AG04449 (cell line): ENCODE measurements at places on chromosomes 5 and 9.

DNA sequence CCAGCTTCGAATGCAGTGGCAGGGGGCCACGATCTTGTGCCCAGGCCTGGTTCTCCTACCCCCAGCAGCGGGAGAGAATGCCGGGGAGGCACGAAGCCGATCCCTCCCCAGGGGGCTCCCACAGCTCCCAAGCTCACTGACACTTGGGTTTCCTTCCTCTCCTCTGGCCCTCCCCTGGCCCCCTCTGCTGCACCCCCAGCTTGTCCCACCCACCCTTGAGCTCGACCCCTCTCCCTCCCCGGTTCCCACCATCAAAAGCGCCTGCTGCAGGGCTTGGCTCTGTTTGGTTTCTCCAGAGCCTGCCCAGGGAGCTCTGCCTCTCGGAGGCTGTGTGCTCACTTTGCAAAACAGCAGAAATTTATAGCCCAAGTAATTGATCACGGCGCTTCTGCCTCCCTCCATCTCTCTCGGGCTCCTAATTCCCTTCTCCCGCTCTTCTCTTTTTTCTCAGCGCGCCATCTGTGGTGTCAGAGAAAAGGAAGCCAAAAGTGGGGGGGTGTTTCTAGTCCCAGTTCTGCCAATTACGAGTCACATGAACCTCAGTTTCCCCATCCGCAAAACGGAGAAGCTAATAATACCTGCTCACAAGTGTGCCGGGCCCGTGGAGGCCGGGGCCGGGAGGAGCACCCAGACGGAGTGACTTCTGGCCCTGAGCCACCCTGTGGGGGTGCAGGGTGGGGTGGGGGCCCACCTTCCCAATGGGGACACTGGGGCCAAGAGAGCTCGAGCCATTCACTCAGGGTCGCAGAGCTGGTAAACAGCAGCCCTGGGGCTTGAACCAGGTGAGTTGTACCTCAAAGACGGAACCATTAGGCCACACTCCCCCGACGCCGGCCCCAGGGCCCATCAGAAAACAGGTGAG, 141.2 kb upstream of the IER5L start:
- no peak for DNase-seq

- DNase-seq: no peak
Observed at GRCh38 chr9:87516926-87517290, 19.2 kb downstream of the DAPK1 start.

GRCh38 chr5:112933651-112934365, 11.8 kb upstream of the REEP5 start:
- peak; percentile 26 for DNase-seq

DNA sequence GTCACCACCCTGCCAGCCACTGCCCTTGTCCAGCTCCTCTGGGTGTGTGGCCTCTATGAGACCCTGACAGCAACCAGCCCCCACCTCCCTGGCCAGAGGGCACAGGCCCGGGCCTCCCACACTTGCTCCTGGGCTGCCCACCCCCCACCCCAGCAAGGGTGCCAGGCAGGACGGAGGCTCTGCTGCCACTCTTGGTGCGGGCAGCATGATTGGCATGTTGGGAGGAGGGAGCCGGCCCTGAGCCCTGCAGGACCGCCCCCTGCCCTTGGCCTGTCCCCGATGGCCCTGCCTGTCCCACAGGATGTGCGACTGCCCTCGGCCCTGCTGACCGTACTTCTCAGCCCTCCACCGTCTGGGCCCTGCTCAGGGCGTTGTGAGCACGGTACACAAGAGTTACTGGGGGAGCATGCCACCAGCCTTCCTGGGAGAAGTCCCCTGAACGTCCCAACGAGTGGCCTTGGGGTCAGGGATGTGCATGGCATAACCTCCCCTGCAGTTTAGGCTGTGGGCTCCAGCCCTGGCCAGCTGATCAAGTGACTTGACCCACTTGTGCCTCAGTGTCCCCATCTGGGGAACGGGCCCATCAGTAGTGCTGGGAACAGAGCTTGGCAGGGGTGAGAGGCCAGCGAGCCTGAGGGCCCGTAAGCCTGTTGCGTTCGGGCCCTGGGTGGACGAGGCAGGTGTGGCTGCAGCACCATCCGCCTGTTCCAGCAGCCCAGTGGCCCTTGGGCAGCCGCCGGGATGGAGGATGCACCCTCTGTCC, 16.0 kb downstream of the GPSM1 start:
- no peak for DNase-seq

- DNase-seq: peak; percentile 68
Observed at GRCh38 chr9:88746029-88746742, 211.2 kb downstream of the NXNL2 start.

DNA sequence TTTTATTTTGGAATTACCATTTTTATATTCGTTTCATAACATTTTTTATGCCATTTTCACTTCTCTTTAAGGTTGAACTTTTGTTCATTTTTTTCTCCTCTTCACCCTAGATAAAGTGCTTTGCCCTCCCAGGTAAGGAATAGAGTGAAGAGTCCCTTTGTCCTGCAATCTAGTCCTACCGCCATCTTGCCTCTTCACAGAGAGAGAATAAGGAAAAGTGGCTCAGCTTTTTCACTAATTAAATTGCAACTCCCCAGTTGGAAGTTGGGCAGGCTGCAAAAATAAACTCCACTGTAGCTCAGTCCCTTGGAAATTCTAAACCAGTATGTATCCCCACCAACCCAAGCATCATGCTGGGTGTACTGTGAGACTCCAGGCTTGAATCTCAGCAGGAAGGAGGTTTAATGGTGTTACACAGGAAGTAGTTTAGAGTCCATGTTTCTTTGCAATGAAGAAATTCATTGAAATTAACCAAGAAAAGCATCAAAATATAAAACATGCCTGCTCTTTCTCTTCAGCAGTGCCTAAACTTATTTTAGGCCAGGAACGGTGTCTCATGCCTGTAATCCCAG, 60.3 kb upstream of the PCSK1 start:
- DNase-seq: no peak

DNA sequence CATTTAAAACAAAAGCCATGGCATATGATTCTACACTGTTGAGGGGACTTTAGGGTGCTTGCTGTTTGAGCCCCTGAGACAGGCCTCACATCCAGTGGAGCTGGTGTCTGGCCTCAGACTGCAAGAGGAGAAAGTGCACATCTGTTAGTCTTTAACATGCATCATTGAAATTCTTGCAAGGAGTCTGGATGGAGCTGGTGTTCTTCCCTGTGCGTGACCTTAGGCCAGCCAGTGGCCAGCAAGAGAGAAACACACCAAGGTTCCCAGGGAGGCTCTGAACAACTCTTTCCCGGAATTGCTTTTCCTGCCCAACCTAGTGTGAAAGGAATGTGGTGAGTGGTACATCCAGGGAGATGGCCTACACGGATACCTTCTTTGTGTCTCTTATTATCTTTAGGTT, 282.8 kb upstream of the TNC start:
- peak; percentile 81 for DNase-seq
